NCI-H1694 treated with DMSO at 0.1 percent for 48 hours (cell line): ENCODE measurements at places on chromosomes 5 and 9.
A peak's percentile ranks its signal among the peaks of the same experiment; 100 is the strongest.

GRCh38 chr5:69029292-69029691 lies 64.5 kb upstream of the SLC30A5 start:
- DNase-seq: no peak

GRCh38 chr9:81490605-81491331 lies 198.6 kb downstream of the TLE1 start:
- DNase-seq: no peak

DNA sequence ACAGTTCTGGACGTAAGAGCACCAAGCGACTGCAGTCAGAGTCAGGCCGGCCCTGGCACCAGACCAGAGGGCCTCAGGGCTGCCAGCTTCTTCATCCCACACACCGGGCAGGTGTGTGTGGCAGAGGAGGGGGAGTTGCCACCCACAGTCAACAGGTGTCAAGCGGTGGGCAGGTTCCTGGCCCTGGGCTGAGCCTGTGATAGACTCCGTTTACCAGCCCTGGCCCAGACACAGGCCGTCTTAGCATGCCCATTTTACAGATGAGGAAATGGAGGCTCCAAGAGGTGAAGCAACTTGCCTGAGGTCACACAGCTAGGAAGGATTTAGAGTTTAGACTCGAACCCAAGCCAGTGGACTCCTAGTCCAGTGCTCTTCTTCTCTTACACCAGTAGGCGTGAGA lies 71.8 kb downstream of the HMCN2 start:
- no peak for DNase-seq

- no peak for DNase-seq
These were observed 35.0 kb upstream of the TBC1D2 start for GRCh38 chr9:98290411-98290810.

DNA sequence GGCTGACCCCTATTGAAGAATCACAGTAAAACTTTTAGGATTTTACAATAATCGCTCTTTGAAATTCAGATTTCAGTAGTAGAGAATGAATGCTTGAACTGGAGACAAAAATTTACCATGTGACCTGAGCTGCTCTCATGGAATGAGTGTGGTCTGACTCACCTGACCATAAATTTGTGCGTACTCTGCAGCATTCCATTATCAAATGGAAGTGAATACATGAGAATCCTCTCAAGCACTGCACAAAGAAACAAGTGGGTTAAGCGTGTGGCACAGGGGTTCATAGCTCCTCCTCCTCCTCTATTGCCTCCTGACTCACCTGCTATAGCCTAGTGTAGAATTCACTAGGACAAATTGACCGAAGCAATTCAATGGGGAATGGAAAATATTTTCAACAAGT lies 269.8 kb upstream of the CDH9 start:
- no peak for DNase-seq

DNA sequence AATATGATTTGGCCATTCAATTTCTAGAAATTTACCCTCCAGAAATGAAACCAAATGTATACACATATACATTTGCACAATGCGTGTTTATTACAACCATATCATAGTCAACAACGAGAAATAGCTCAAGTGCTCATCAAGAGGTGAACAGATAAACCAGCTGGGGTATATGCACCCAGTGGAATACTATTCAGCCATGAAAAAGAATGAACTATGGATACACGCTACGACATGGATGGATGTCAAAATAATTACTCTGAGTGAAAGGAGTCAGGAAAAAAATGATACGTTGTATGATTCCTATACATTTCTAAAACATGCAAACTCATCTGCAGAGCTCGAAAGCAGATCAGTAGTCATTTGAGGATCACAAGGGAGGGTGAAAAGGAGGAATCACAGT lies 441.5 kb upstream of the ADAMTS16 start:
- DNase-seq: no peak

DNA sequence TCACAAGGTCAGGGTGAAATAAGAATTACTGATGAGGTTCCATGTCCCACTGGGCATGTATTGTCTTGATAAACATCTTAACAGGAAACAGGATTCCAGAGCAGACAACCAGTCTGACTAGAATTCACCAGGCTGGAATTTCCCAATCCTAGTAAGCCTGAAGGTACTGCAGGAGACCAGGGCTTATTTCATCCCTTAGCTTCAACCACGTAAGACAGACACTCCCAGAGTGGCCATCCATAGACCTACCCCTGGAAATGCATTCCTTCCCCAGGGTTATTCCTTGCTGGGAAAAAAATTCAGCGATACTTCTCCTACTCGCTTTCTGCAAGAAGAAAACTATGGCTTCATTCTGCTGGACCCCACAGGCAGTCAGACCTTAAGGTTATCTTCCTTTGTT lies 785.4 kb downstream of the NR2F1-AS1 start:
- DNase-seq: no peak

DNA sequence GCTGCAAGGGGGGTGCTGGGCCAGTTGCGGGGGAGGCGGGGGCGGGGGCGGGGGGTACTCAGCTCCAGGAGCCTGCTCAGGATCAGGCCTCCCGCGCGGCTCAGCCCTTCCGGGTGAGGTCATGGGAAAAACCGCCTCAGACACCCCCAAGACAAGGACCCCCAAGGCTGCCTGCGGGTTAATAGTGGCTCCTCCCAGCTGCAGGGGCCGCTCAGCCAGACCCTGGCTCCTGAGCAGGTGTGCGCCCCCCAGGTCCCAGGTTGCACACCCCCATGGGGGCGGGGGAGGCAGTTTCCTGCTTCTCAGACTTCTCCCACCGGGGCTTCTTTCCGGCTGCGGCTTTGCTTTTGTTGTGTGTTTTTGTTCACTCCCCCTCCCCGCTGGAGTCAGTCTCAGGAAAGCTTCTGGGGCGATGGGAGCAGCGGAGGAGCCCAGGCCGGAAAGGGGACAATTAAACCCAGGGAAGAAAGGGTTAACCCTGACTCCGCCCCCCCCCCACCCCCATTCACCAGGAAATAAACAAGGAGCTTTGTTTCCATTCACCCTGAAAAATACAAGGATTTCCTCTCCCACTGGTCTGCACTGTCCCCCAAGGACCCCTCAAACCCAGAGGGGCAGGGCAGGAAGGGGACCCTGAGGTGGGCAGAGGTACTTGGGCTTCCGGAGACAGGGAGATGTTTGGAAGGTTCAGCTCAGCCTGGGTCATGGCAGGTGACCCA lies 42.3 kb upstream of the NOTCH1 start:
- no peak for DNase-seq

DNA sequence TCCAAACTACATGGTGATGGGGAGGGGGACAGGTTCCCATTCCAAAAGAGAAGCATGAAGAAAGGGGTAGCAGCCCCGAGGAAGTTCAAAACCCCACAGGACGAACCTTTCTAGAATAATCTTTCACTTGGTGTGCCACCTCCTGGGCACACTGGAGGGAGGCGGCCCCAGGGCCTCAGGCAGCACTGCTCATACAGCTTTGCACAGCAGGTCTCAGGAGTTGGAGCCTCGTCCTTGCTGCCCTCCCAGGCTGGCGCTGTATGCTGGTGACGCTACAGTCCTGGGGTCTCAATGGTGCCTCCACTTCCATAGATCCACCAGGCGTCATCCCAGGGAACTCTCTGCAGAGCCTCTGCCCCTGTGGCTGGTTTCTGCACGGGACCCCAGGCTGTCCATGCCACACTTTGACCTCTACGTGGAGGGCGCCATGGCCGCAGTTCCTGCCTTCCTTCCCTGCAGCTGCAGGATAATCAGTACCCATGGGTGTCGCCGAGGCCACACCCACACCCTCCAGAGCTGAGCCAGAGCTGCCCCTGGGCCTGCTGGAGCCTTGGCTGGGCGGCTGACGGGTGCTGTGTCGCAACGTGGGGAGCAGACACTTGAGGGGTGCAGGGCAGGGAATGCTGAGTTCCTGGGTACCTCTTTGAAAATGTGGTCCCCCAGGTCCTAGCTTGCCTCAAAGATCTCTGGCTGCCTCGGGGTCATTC lies 95.3 kb downstream of the COL5A1 start:
- no peak for DNase-seq

DNA sequence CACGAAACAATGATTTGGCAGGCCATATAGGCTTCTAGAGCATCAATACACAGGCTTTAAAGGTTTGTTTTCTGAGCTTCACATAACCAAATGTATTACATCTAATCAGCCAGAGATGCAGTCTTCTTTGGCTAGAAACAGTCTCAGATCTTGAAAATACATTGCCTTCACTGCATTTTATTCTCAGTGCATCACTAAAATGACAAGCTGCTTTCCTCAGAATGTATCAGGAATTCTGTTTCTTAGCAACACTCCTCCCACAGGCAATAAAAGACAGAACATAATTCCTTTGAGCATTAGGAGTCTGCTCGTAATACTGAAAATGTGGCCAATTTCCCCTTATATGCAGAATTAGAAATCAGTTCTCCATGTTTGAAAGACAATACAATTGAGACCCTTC lies 36.9 kb downstream of the FEM1C start:
- no peak for DNase-seq

- peak; percentile 1 for DNase-seq
These were observed 139.3 kb upstream of the IER5L start for GRCh38 chr9:129317179-129318011.

- no peak for DNase-seq
These were observed 1.8 kb upstream of the RNF44 start for GRCh38 chr5:176538989-176539384.

DNA sequence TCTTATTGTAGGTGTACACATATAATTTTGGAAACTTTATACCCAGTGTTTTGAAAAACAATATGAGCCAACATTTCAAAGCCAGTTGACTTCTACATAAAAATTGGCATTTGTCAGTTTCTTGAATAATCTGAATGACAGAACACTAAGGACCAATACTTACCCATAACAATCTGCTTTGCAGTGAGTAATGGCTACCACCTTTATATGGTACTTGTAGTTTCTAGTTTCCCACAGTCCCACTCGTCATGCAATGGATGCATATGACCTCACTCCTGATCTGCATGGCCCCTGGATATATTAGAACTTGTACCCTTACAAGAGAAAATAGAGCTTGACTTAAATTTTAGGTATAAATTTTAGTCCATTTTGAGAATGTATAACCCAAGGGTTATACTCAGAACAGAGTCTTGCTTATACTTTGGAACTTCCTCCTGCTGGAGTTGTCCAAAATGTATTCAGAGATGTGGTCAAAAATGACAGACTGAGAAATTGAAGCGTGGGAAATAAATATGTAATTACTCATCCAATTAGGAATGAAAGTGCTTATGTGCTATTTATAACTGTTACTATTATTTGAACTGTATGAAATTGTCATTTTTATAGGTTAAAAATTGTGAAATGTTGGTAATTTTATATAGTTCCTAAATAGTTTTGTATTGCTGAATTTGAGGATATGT lies 19.5 kb downstream of the XRCC4 start:
- no peak for DNase-seq

- DNase-seq: no peak
These were observed 7.7 kb downstream of the MFAP3 start for GRCh38 chr5:154046486-154046885.
